ENCODE measurements at places on chromosomes 1 and 21.

GRCh38 chr1:40339420-40340323 is 22.6 kb upstream of the COL9A2 start:
- DNase-seq = no peak

- no peak for DNase-seq
Observed at GRCh38 chr1:192967211-192967877, 91.8 kb downstream of the UCHL5 start.

GRCh38 chr1:208270651-208271141 is 26.5 kb upstream of the PLXNA2 start:
- no peak for DNase-seq

DNA sequence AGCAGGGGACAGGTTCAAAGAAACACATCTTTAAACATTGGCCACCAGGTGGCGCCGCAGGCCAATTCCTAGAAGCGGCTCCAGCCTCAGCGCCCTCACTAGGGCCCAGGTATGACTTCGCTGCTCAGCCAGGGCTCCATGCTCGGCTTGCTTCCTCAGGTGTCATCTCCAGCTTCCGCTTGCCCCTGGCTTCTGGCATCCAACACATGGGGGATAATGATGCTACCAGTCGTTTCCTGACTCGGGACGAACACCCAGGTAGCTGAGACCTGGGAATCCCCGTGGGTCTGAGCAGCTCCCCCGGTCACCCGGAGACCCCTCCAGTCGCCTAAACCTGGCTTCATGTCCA is 8.5 kb upstream of the MEX3A start:
- no peak for DNase-seq

- DNase-seq = no peak
Observed at GRCh38 chr1:184340984-184341383, 45.8 kb upstream of the C1orf21 start.

DNA sequence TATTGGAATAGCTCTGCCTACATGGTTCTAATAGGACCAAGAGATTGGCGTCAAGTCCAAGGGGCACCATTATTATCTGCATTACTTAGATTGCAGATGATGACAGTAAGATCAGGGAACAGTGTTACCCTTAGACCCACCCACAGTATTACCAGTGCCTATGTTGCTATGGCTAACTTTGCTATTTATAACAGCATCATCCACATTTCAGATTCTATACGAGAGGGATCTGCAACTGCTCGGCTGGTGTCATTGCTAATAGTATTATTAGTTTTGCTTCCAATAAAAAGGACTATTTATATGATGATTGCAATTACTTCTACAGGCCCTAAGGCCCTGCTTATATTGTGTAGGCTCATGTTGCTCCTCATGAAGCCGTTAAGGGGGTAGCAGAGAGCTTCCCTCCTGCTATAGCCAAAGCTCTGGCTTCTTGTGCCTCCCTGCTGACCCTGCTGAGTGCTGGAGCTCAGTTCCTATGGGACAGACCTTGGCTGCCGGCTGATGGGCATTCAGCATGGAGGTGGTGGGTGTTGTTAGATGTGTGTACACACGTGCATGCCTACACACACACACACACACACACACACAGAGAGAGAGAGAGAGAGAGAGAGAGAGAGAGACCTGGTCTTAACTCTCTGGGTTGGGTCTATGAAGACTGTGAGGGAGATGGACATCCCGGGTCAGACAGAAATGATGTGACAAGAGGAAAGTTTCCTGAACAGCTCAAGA is 1.3 kb downstream of the BCAN start:
- DNase-seq = no peak

DNA sequence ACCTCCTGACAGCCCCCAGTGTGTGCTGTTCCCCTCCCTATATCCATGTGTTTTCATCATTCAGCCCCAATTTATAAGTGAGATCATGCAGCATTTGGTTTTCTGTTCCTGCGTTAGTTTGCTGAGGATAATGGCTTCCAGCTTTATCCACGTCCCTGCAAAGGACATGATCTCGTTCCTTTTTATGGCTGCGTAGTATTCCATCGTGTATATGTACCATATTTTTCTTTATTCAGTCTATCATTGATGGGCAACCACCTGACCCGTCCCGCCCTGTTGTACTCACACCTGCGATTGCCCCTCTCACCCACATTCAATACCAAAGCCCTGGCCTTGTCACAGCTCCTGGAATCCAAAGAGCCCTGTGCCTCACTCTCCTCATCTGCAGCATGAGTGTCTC is 6.2 kb upstream of the ZNF670 start:
- DNase-seq = no peak

DNA sequence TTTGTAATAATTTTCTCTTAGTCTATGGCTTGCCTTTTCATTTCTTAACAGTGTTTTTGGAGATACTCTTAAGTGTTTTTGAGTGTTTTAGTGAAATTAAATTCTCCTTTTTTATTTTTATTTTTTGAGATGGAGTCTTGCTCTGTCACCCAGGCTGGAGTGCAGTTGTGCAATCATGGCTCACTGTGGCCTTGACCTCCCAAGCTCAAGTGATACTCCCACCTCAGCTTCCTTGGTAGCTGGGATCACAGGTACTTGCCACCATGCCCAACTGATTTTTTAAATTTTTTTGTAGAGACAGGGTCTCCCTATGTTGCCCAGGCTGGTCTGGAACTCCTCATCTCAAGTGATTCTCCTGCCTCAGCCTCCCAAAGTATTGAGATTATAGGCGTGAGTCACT is 240.3 kb downstream of the PLPP3 start:
- DNase-seq = no peak
